Posterior cingulate gyrus (tissue), 11 donors: ENCODE measurements at places on chromosomes 3 and 15.

DNA sequence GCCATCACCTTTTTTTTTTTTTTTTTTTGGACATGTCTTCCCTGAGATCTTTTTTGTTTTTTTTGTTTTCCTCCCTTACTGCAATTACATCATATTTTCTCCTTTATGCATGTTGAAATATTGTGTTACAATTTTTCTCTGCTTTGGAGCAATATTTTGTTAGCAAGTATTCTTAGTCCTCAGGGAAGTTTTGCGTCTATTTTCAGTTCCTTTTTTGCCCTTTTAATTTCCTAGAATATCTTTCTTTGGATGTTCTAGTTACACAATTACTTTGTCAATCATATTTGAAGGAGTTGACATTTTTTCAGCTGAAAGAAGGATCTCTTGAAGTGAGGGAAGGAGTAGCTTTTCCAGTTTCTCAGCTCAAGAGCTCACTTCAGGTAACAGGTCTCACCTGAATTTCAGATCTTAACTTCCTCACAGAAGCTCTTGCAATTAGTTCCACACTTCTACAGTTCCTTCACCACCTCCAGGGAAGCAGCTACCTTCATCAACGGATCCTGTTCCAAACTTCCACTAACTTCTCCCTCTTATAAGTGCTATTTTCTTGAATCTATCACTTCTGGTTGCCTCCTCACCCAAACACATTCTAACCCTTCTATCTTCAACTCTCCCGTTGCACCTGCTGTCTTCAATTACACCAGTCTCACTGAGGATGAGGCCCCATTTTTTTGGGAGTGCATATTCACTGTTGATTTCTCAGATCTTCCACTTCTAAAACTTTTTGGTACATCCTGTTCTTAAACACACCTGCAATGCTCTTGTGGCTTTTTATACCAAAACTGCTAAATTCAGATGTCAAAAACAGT is 57.8 kb upstream of the CPOX start:
- no peak for DNase-seq

GRCh38 chr3:102791641-102792589 is 357.1 kb downstream of the ZPLD1 start:
- no peak for DNase-seq

DNA sequence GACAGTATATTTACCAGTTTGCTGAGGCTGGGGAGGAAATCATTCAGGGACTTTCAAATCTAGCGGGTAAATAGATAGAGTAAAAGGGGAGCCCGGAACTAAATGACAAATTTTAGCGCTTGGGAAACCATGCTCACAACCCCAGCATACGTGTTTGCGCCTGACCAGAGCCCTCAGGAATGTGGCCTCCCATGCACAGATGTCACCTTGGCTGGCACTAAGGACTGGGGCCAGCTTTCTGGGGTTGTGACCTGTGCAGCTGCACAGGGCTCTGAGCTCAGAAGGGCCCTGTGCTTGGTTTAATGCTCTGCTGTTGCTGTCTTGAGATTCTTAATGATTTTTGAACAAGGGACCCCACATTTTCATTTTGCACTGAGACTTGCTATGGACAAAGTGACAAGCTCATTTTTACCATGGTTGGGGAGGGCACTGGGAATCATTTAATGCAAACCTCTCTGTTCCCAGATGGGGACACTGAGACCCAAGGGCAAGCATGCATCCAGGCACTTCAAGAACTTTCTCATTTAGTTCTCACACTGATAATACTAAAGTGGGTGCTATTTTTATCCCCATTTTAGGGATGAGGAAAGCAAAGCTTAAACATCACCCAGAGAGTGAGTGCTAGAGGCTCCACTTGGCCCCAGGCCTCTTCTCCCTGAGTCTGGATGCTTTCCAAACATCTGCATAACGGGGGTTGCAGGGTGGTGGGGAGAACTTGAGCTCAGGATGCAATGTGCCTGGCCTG is 44.1 kb upstream of the FAM107A start:
- no peak for DNase-seq

GRCh38 chr3:168077091-168077490 is 18.6 kb downstream of the GOLIM4 start:
- no peak for DNase-seq

GRCh38 chr3:170470063-170471016 is 51.7 kb downstream of the CLDN11 start:
- no peak for DNase-seq

DNA sequence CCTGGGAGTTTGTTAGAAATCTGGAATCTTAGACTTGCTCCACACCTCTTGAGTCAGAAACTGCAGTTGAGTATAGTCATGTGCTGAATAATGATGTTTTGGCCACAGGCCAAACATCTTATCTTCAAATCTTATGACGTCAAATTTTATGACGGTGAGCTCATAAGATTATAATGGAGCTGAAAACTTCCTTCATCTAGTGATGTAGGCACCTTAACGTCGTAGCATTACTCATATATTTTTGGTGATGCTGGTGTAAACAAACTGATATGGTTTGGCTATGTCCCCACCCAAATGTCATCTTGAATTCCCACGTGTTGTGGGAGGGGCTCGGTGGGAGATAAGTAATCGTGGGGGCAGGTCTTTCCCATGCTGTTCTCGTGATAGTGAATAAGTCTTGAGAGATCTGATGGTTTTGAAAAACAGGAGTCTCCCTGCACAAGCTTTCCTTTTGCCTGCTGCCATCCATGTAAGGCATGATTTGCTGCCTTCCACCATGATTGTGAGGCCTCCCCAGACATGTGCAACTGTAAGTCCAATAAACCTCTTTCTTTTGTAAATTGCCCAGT is 268.0 kb upstream of the PROK2 start:
- no peak for DNase-seq

GRCh38 chr3:133479895-133480669 is 80.2 kb downstream of the BFSP2 start:
- DNase-seq: no peak

- no peak for DNase-seq
These were observed 4.4 kb upstream of the IDH2 start for GRCh38 chr15:90106522-90107117.

DNA sequence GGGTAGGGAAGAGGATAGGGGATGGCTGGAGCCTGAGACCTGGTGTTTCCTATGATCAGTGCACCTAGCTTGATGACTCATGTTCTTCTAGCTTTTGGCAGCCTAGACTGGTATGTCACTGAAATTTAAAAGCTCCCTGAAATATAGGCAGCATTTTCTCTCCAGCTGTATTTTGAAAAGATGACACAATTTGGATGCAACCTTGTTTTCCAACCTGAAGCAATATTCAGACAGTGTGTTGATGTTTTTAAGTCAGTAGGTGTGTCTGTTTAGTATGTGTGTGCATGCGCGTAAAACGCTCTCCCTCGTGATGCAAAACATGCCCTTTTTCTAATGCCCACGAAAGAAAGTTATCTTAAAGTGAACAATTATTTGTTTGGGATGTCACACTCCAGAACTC is 58.5 kb downstream of the RPL22L1 start:
- no peak for DNase-seq

GRCh38 chr3:154973851-154974250 is 106.3 kb upstream of the MME start:
- no peak for DNase-seq

DNA sequence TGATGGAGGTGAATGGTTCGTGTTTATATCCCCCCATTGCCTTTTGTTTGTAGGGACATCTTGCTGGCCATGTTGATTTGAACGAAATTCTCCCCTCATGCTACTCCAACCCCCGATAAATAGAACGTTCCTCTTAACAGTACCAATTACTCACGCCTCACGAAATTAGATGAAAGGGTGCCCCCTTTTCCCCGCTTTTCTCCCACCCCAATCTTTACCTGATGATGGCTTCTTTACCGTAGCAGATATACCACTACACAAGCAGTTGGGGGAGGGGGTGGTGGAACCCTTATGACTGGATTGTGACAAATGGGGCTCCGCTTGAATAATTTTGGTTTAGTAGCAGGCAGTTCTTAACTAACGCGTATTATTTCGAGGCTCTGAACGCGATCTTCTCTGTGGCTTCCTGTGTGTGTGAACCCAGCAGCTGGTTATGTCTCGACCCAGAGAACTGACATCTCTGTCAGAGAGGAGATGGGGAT is 1.1 kb downstream of the PIAS1 start:
- no peak for DNase-seq

GRCh38 chr15:95715906-95716656 is 614.4 kb upstream of the NR2F2 start:
- DNase-seq: no peak

GRCh38 chr15:77115179-77115578 is 44.3 kb upstream of the TSPAN3 start:
- DNase-seq: no peak

GRCh38 chr3:114308830-114309229 is 15.0 kb downstream of the TIGIT start:
- DNase-seq: no peak

DNA sequence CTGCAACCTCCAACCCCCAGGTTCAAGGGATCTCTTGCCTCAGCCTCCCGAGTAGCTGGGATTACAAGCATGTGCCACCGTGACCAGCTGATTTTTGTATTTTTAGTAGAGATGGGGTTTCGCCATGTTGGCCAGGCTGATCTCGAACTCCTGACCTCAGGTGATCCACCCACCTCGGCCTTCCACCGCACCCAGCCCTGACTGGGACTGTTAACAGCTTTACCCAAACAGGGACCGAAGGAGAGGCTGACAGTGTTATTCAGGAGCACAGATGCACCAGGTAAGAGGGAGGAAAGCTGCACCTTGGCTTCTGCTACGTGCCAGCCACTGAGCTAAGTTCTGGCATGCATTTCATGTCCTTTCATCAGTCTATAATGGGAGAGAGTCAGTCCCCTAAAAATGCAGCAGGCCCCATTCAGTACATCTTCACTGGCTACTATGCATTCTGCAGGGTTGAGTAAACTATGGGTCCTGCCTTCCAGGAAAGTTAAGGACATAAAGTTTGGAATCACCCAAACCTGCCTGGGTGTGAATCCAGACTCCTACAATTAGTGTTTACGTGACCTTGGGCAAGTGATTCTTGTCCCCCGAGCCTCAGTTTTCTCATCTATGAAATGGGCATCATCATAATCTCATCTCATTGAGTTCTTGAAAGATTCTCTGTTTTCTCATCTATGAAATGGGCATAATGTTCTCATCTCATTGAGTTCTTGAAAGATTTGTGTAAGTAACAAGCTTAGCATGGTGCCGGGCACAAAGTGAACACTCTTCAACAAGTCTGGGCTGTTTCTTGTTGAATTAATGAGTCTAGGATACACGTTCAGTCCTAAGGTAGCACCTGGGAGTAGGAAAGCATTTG is 82.2 kb downstream of the CPN2 start:
- no peak for DNase-seq

- no peak for DNase-seq
These were observed 1.4 kb downstream of the PPM1L start for GRCh38 chr3:160757233-160758106.

DNA sequence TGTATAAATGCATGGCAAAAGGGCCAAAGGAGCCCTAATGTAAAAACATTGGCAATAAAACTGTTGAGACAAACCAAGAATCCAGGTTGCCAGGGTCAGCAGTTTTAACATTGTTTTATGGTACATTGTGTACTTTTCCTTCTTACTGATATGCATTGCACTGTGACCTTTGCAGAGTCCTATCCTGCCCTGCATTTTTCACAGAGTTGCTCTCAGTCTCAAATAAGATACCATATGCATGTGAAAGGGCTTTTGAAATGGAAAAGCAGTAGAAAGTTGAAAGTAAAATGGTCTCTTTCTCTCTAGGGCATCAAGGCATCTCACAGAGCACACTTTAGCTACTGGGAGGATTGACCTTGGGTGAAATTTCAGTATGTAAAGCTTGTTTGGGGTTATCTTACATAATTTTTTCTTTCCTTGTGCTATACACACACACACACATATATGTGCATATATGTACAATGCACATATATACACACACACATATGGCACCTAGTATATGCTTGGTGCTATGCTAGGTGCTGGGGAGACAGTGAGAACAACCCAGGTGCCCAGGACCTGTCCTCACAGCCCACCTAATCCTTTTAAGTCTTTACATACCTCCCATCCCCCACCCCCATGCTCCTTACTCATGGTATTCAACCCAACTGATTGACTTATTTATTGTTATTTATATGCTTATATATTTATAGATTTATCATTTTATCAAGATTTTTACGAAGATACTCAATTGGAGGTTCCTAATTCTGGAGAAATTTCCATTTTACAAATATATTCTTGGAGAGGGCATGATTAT is 1.2 kb upstream of the PPP2R3A start:
- no peak for DNase-seq
